ENCODE measurements at places on chromosomes 5 and 9. TPM values are rescaled to one million over a fixed set of nuclear protein-coding genes. Genes with fewer than 3 reads are reported as not detected.

Gene ANXA1
- total RNA-seq = 93.2 TPM

Gene PNPLA7
- total RNA-seq = 2.0 TPM

Gene PCDHB7
- not detected for total RNA-seq

GRCh38 chr5:103532086-103532734, 30.4 kb downstream of the NUDT12 start:
- DNase-seq = no peak

- DNase-seq = no peak
Observed at GRCh38 chr5:135832941-135833920, 1.2 kb upstream of the SLC25A48 start.

DNA sequence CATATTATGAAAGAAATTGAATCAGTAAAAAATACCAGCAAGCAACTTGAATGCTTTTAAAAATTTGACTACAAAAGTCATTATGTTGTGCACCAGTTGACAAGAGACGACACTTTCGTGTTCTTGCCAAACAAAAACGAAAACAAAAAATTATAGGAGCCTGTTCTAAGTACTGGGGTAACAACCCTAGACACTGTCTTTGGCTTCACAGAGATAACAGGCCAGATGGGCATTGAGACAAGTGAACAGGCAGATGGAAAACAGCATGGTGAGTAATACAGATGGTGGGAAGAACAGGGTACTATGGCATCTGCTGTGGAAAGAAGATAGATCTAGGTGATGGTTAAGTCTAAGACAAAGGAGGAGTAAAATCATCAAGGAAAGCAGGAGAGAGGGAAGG, 99.0 kb downstream of the CDH12 start:
- no peak for DNase-seq

DNA sequence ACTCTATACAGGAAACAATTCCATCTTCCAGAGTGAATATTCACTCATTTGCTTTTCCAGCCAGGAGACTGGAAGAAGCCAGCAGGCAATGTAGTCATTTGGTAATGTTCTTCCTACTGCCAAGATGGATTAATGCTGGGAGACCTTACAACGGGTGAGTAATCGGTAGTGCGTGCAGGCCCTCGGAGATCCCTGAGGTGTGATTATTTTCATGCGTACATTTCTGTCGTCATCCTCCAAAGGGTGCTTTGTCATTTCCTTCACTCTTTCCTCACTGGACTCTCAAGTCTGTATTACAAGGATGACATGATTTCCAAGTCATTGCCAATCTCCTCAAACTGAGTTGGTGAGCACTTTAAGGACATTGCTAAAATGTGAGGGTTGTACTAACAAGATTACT, 263.5 kb downstream of the CWC27 start:
- no peak for DNase-seq

DNA sequence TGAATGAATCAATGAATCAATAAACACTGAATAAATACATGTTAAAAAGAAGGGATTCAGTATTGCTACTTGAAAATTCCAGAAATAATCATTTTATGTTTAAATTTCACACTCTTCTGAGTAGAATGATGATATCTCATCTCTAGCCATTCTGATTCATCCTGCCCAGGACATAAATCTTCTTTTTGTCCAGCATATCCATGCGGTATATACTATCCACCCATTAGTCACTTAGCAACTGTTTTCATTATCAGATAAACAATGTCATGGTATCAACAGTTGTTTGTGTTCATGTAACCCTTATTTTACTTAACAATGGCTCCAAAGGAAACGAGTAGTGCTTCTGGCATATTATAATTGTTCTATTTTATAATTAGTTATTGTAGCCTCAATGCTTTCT, 432.4 kb upstream of the SMC2 start:
- DNase-seq = no peak

GRCh38 chr5:147453875-147454814, 55.7 kb downstream of the DPYSL3 start:
- peak; percentile 44 for DNase-seq

DNA sequence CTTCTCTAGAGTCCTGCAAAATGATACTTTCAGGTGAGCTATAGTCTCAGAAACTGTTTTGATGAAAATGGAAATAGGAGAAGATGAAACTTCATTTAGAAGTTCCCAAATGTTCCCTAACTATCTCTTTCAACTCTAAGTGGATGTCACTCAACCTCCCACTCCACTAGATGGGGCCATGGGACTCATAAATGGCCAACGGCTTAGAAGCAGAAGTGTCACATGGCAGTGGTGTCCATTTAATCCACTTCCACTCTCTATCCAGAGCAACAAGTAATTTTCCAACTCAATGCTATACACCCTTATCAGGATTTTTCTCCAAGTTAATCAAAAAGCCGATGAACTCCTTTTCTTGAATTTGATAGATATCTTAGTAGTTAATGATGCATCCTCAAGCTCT, 295.7 kb downstream of the EDIL3 start:
- no peak for DNase-seq

- no peak for DNase-seq
Observed at GRCh38 chr5:9515436-9515835, 30.4 kb downstream of the SEMA5A start.
